A549 treated with Mapracorat at 1 μM for 4 hours (cell line): ENCODE measurements at places on chromosomes 4 and X. TPM values are rescaled to one million over a fixed set of nuclear protein-coding genes. Genes with fewer than 3 reads are reported as not detected.

RIPPLY1 gene
- not detected in 5 replicates for total RNA-seq

TBC1D8B gene
- total RNA-seq = 0.81 to 1.3 TPM (median 0.95 TPM) in 5 replicates

MXRA5 gene
- total RNA-seq = not detected in 5 replicates

FABP2 gene
- not detected in 5 replicates for total RNA-seq

HERC5 gene
- total RNA-seq = 3.6 to 4.4 TPM (median 3.9 TPM) in 5 replicates

C4orf54 gene
- not detected in 5 replicates for total RNA-seq

MSANTD1 gene
- 0.08 to 0.20 TPM (median 0.12 TPM) in 5 replicates for total RNA-seq

GNRHR gene
- total RNA-seq = not detected in 5 replicates

DCLK2 gene
- 8.8 to 10.4 TPM (median 9.7 TPM) in 5 replicates for total RNA-seq

MAGEC2 gene
- not detected in 5 replicates for total RNA-seq

IGFBP7 gene
- 206 to 347 TPM (median 251 TPM) in 5 replicates for total RNA-seq

OPRPN gene
- total RNA-seq = not detected in 5 replicates

TCEAL6 gene
- total RNA-seq = not detected in 5 replicates
